ENCODE measurements at places on chromosomes 7 and 10. TPM values are rescaled to one million over a fixed set of nuclear protein-coding genes. Genes with fewer than 3 reads are reported as not detected.
A peak's percentile ranks its signal among the peaks of the same experiment; 100 is the strongest.

GRCh38 chr7:128918016-128918665 lies 7.6 kb upstream of the KCP start:
- H3K36me3 ChIP-seq, result no peaks in the 10 kb centered on the region
- H3K4me3 ChIP-seq, result no peak overlapping the region
- H3K4me1 ChIP-seq, result peaks cover 4% of the 10 kb centered on the region
- no peak for DNase-seq

DNA sequence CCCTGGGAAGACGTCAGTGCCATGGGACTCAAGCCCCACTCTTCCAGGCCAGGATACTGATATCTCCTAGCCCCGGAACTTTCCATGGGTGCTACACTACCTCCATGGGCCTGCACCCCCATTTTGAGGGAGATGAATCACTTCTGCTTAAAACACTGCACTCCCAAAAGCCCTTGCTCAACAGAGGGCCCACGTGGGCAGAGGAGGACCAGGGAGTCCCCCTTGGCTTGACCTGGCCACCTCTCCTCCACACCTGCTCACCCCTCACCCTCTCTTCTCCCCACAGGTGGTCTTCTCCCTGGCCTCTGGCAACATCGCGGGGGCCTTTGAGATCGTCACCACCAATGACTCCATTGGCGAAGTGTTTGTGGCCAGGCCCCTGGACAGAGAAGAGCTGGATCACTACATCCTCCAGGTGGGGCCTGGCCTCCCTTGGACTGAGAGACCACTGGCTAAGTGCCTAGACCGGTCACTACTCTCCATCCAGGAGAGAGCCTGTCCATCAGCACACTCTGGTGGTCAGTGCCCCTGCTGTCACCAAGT lies 19.9 kb upstream of the C10orf105 start:
- H3K27ac ChIP-seq, result peak overlapping the region; percentile 4
- H3K4me3 ChIP-seq, result no peak overlapping the region
- no peak for DNase-seq

- peaks cover 44% of the 10 kb centered on the region for H3K4me1 ChIP-seq
- no peaks in the 10 kb centered on the region for H3K27me3 ChIP-seq
- DNase-seq, result no peak
- H3K36me3 ChIP-seq, result no peaks in the 10 kb centered on the region
These were observed 2.4 kb downstream of the HECTD2 start for GRCh38 chr10:91412354-91413087.

FAM25A gene
- not detected for total RNA-seq

PILRB gene
- total RNA-seq, result 13.4 TPM

DNA sequence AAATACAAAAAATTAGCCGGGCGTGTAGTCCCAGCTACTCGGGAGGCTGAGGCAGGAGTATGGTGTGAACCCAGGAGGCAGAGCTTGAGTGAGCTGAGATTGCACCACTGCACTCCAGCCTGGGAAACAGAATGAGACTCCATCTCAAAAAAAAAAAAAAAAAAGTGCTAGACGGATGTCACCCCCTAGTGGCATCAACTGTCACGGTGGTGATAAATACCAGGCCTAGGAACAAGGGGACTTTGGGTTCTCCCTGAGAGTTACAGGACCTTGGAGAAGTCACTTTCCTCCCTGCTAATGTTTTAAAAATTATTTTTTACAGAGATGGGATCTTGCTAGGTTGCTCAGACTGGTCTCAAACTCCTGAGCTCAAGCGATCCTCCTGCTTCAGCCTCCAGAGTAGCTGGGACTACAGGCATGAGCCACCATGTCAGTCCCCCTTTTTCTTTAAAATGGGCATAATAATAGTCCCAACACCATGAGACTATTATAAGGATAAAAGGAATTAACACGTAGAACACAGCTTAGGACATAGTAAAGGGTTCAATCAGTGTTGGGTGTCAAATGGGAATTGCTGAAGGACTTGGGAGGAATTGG lies 2.6 kb upstream of the TMEM130 start:
- DNase-seq, result no peak
- H3K27ac ChIP-seq, result no peak overlapping the region
- H3K4me3 ChIP-seq, result no peak overlapping the region
- H3K36me3 ChIP-seq, result no peaks in the 10 kb centered on the region
- no peaks in the 10 kb centered on the region for H3K4me1 ChIP-seq

DNA sequence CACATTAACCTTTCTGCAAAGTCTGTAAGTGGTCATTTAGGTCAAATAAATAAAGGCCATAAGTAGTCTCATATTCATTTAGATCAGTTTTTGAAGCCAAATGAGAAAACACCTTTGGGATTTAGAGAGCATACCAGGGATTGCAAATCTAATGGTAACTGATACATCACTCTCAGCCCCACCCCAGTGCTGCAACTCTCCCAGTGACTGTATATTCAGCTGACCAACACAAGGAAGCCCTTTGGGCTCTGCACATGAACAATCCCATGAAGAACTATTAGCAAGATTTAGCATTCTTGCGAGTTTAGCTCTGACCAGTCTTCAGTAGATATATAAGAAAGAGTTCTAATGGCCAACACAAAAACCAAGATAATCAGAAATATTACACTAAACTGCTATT lies 252.3 kb downstream of the CSTF2T start:
- no peak overlapping the region for H3K4me3 ChIP-seq
- peaks cover 53% of the 10 kb centered on the region for H3K4me1 ChIP-seq
- no peaks in the 10 kb centered on the region for H3K27me3 ChIP-seq
- H3K27ac ChIP-seq, result no peak overlapping the region
- no peak for DNase-seq
- H3K36me3 ChIP-seq, result no peaks in the 10 kb centered on the region

GRCh38 chr10:37495415-37495814 lies 362.0 kb downstream of the ZNF248 start:
- no peak for DNase-seq
- no peaks in the 10 kb centered on the region for H3K36me3 ChIP-seq
- no peaks in the 10 kb centered on the region for H3K4me1 ChIP-seq
- H3K27ac ChIP-seq, result no peak overlapping the region

DNA sequence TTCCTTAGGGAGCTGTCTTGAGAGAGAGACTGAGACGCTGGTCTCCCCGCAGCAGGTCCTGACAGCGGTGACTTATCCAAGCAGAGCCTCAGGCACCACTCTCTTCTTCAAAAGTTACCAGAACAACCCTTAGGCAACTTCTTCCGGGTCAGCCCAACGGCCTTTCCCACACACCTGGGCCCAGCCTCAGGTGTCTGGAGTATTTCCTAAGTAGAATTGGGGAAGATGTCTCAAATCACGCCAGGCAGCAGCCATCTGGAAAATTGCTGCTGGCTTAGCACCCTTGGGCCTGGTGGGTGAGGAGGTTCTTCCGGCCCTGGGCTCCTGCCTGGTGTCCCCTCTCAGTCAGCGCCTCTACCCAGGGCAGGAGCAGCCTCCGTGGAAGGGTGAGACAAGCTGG lies 80.4 kb upstream of the ANLN start:
- DNase-seq, result no peak
- peaks cover 5% of the 10 kb centered on the region for H3K4me1 ChIP-seq
- no peaks in the 10 kb centered on the region for H3K27me3 ChIP-seq
- no peak overlapping the region for H3K27ac ChIP-seq

DNA sequence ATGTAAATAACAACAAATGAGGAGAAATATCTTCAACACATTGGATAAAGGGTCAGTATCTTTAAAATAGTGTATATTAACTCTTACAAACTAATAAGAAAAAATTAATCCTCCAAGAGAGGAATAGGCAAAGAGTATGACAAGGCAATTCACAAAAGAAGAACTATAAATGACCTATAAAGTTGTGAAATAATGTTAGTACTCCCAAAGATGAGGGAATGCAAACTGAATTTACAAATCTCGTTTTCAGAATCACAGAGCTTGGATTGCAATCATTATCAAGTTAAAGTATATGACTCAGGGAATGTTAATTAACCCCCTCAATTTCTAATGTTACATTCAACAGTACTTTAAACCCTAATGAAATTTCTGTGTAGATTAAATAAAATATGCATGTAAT lies 87.3 kb upstream of the TARP start:
- H3K27ac ChIP-seq, result no peak overlapping the region
- H3K4me1 ChIP-seq, result no peaks in the 10 kb centered on the region
- no peaks in the 10 kb centered on the region for H3K36me3 ChIP-seq
- no peak for DNase-seq

CCDC136 gene
- 14.0 TPM for total RNA-seq

- no peaks in the 10 kb centered on the region for H3K36me3 ChIP-seq
- no peaks in the 10 kb centered on the region for H3K4me1 ChIP-seq
- no peak overlapping the region for H3K27ac ChIP-seq
- no peaks in the 10 kb centered on the region for H3K27me3 ChIP-seq
- no peak for DNase-seq
- no peak overlapping the region for H3K4me3 ChIP-seq
These were observed 73.2 kb downstream of the GPR37 start for GRCh38 chr7:124692425-124692824.

DNA sequence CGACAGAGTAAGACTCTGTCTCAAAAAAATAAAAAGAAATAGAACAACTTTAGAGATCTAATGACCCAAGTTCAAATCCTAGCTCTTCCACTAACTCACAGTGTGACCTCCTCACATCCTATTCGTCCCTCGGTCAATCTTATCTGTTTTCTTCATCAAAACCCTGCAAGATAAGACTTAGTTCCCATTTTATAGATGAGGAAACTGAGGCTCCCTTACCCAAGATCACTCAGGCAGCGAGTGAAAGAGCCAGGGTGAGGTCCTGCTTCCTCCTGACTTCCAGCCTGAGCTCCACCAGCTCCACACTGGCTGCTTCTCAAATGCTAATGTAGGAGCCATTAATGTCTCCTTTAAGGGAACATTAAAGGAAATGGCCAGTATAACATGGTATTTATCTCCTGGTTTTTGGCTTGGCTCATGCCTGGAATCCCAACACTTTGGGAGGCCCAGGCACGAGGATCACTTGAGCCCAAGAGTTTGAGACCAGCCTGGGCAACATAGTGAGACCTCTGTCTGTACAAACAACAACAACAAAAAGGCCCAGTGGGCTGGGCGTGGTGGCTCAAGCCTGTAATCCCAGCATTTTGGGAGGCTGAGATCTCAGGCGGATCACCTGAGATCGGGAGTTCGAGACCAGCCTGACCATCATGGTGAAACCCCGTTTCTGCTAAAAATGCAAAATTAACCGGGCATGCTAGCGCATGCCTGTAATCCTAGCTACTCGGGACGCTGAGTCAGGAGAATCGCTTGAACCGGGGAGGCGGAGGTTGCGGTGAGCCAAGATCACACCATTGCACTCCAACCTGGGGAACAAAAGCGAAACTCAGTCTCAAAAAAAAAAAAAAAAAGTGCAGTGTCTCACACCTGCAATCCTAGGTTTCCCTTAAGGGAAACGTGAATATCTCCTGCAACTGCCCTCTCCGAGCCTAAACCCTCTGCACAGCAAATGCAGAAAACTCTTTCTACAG lies 3.4 kb upstream of the RHBDD2 start:
- H3K4me1 ChIP-seq, result peaks cover 17% of the 10 kb centered on the region
- DNase-seq, result no peak
- H3K4me3 ChIP-seq, result no peak overlapping the region
- H3K27ac ChIP-seq, result no peak overlapping the region
- no peaks in the 10 kb centered on the region for H3K36me3 ChIP-seq

DNA sequence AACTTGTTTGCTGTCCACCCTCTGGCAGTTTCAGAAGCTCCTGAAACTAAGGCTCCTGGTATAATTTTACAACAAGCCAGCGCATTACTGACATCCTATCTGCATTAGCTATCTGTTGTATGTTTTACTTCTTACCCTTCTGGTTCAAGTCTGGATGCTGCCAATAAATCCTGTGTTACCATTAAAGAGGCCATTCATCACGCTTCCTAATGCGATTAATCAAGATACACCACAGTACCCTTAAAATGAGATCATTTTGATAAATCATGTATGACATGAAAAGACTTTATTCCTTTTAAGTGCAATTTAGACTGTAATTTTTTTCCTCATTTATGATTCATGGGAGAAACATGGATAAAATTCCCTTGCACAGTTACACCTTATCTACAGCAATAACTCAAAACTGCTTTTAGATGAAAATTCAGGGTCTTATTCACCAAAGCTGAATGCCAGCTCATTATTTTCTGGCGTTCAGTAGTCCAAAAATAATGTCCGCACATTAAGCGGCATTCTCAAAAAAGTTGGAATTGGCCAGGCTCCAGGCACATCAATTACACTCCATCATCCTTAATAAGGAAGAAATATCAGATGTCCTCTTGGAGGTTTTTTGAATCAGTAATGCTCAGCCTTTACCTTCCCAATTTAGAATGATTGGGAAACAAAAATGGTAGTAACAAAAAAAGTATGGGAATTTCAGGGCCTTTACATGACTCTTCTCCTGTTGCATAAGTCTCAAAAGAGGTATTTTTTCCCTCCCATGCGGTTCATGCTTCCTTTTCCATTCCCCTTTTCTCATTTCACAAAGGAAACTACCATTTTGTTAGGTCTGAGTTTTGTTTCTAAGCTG lies 878.5 kb downstream of the LRMDA start:
- H3K4me3 ChIP-seq, result no peak overlapping the region
- no peak overlapping the region for H3K27ac ChIP-seq
- no peak for DNase-seq

TMEM270 gene
- not detected for total RNA-seq

- H3K27me3 ChIP-seq, result no peaks in the 10 kb centered on the region
- no peaks in the 10 kb centered on the region for H3K4me1 ChIP-seq
- DNase-seq, result no peak
- H3K36me3 ChIP-seq, result no peaks in the 10 kb centered on the region
- no peak overlapping the region for H3K27ac ChIP-seq
These were observed 256.9 kb downstream of the ABCA13 start for GRCh38 chr7:48428091-48428684.

DNA sequence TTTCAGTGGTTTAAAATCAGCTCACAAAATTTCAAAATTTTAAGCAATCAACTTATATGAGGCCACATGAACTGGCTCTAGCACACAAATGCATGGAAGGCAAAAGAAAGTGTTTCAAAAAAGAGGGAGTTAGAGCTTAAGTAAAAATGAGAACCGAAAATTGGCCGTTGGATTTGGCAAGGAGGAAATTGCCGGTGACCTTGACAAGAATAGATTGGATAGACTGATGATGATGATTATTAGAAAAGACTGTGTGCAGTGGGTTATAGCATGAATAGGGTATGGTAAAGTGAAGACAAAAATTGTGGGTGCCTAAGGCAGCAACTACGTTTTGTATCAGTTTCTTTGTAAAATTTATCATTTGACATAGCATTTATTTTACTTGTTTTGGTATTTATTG lies 175.7 kb downstream of the SEMA3D start:
- H3K27me3 ChIP-seq, result no peaks in the 10 kb centered on the region
- no peaks in the 10 kb centered on the region for H3K36me3 ChIP-seq
- no peak overlapping the region for H3K4me3 ChIP-seq
- H3K27ac ChIP-seq, result no peak overlapping the region
- no peak for DNase-seq

- no peak overlapping the region for H3K4me3 ChIP-seq
- H3K27ac ChIP-seq, result no peak overlapping the region
These were observed 98.0 kb upstream of the GATA3 start for GRCh38 chr10:7956508-7956907.

ACTL6B gene
- not detected for total RNA-seq

GRCh38 chr10:96352027-96352426 lies 6.8 kb downstream of the OPALIN start:
- no peaks in the 10 kb centered on the region for H3K4me1 ChIP-seq
- H3K4me3 ChIP-seq, result no peak overlapping the region
- H3K27ac ChIP-seq, result no peak overlapping the region
- H3K27me3 ChIP-seq, result no peaks in the 10 kb centered on the region
- no peak for DNase-seq

STK17A gene
- total RNA-seq, result 16.5 TPM
